Smooth muscle cell of the brain vasculature (primary cell): ENCODE measurements at places on chromosomes 4 and X.
A peak's percentile ranks its signal among the peaks of the same experiment; 100 is the strongest.

DNA sequence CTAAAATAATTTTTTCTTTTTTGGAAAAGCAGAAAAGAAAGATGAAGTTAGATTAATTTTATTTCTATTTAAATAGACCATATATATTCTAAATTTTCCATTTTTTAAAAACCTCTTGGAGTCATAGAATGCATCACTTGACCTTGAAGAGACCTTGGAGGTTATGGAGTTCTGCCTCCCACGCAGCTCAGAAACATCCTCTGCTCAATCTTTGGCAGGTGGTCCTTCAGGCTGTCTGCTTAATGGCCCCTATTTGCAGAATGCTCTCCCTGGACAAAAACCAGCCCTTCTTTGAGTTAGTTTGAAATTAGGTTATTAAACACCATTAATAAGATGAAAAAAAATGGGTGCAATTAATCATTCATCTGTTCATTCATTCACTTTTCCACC is 194.1 kb upstream of the TLL1 start:
- DNase-seq, result no peak

DNA sequence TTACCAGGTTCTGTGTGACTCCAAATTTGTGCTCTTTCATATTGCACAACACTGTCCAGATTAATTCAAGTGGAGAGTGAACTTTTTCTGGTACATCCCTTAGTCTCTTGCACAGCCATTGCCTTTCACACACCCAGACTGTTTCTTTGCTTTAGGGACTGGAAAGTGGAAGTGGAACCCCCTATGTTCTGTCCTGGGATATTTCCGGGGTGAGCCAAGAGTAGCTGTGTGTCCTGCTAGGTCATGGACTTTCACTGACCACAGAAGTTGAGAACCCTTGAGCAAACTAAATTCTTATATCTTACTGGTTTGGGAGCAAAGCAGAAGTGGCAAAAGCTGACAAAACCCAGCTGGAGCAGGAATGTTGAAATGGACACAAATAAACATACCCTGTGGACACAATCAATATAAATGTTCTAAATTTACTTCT is 10.3 kb upstream of the VSIG4 start:
- no peak for DNase-seq

DNA sequence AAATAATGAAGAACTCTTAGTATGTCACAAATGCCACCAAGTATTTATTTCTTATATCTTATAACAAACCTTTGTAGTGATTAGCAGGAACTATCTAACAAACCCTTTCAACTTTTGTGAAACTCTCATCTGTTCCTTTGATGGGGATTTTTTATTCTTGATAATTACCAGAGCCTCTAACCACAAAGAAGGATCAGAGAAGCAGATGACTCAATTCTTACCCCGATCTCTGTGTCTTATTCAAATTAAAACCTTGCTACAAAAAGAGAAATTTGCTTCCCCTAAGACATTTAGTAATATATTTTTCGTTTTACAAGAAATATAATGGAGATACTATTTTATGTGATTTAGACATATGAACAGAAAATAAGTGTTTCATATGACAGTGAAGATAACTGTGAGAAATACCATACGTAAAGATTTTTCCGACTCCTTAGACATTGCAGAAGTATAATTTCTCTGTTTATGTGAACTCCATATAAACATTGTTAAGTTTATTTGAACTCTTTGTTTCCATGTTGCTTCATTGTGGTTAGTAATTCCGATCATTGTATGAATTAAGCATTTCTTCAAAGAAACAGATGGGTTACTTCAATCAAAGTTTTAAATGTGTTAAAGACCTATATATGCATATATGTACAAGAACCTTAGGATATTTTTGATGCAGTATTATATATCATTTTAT is 205.4 kb downstream of the CFAP299 start:
- no peak for DNase-seq

GRCh38 chr4:661231-661630 is 12.8 kb downstream of the ATP5ME start:
- no peak for DNase-seq

- no peak for DNase-seq
Observed at GRCh38 chrX:127038065-127038464, 218.5 kb downstream of the PRR32 start.

DNA sequence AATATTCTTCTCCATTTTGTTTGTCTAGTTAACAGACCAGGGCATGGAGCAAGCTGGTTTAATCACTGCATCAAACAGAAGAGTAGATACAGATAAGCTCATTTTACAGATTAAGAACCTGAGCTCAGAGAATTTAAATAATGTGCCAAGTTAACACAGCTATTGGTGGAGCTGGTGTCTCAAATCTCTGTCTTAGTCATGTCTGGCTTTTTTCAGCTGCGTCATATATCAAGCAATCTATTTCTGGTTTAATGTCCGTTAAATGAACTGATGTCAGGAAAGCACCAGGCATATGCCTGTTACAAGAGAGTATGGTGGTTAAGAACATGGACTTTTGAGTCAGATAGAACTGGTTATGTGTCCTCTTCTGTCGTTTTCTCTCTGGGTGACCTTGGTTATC is 79.8 kb upstream of the ADGRA3 start:
- DNase-seq, result no peak

DNA sequence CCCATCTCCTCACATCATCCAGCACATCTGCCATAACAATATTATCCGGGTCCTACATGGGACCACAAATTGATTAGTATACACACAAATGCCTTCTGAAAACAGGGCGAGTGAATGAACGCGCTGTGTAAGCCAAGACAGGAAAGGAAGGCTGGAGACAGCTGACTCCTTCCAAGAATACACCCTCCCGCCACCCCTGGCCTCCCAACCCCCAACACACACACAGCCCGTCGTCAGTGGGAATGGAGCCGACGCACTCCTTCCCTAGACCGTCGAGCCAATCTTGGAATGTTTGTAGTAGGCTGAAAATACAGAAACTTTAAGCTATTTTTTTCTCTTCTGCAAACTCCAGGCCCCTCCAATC is 319 bp upstream of the MAGEH1 start:
- peak; percentile 0 for DNase-seq

DNA sequence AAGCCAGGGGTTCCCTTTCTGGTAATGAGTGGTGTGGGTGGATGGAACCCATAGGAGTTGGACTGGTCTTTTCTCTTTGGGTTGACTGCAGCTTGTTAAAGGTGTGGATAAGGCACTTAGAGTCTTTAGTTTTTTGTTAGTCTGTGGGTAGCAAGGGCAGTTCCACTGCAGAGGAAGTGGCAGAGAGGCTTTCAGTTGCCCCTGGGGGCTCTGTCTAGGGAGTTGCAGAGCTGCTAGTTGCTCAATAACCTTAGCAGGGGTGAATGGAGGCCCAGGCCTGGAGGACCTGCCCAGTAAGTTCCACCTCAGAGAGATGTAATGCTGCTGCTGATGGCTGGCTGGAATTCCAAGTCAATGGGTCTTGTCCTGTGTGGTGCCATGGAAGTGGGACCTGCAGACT is 282.6 kb upstream of the NDST4 start:
- DNase-seq, result no peak

DNA sequence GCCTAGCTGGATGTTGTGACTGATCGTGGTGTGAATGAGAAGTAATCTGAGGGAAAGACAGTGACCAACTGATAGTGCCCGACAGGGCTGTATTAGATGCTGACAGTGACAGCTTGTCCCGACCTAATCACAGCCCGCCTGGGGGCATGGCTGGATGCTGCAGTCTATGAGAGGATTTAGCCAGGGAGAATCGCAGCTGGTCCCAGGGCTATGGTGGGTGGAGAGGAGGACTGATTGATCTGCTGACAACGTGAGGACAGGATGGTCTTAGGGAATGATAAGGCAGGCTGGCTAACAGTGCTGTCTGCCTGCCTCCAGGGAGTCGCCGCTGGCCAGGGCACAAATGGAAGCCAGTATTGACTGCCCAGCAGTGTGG is 621 bp upstream of the SUV39H1 start:
- DNase-seq, result no peak

- no peak for DNase-seq
Observed at GRCh38 chr4:19786616-19787015, 465.1 kb upstream of the SLIT2 start.

DNA sequence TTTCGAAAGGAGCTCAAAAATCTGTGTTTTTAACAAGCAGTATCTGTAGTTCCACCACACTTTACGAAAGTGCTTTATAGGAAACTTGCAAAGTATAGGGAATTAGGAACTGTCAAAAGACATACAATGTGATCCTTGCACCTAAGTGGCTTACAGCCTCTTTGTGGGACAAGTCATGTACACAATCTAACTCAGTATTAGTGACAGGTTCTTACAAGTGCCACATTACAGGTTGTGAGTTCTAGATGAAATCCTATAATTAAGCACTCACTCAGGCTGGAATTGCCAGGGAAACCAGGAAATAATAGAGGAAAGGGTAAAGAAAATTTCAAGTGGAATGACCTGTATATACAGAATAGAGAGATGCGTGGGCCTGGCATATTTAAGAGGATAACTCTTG is 567.3 kb upstream of the ATOH1 start:
- DNase-seq, result no peak

GRCh38 chr4:123587983-123588494 is 191.4 kb downstream of the SPRY1 start:
- peak; percentile 46 for DNase-seq

- no peak for DNase-seq
Observed at GRCh38 chrX:132393992-132394391, 94.8 kb downstream of the MBNL3 start.

- no peak for DNase-seq
Observed at GRCh38 chr4:13641084-13641483, 13.6 kb upstream of the BOD1L1 start.

DNA sequence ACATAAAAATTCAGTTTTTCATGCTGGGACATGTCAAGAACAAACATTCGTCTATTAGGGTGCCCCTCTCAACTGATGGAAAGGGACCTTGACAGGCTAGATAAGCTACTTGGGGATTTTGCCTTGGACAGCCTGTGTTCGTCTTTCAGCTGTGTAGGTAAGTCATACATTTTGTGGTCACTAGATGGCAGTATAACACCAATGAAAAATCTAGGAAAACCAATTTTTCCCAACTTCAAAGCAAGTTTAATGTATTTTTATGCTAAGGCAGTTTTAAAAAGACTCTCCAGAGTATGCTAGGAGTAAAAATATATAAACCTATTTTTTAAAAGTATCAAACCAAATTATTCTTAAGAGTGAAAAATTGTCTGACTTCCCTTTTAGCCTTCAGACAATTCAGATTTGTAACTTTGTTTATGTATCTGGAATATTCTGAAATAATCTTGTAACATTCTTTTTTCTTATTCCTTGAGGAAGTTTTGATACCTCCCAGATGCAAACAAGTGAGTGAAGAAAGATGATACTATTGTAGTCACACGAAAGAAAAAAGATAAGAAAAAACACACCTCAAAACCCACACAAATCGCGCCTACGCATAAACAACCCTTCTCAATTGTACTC is 158.3 kb downstream of the CPE start:
- peak; percentile 26 for DNase-seq

GRCh38 chr4:28918871-28919270 is 1801.3 kb upstream of the PCDH7 start:
- DNase-seq, result no peak

DNA sequence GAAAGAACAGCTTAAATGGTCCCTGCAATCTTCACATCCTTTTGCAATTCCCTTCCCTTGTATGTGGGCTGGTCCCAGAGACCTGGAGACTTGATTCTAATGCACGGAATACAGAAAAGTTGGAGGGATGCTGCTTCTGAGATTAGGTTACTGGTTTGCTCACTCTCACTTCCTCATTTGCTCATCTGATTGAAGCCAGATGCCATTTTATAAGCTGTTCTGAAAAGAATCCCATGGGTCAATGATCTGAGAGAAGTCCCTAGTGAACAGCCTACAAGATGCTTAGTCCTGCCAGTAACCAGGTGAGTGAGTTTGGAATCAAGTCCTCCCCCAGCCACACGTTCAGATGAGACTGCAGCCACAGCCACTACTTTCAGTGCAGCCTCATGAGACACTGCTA is 35.9 kb downstream of the MAGEA1 start:
- no peak for DNase-seq

GRCh38 chr4:51831133-51831532 is 11.8 kb upstream of the DCUN1D4 start:
- DNase-seq, result no peak

- DNase-seq, result no peak
Observed at GRCh38 chrX:118503260-118504041, 7.8 kb downstream of the DOCK11 start.

GRCh38 chrX:30892591-30892990 is 3.5 kb upstream of the TAB3 start:
- no peak for DNase-seq
